ENCODE measurements at places on chromosomes 2 and 18.

GRCh38 chr2:3759331-3759730 lies 56.0 kb downstream of the DCDC2C start:
- DNase-seq, result no peak

DNA sequence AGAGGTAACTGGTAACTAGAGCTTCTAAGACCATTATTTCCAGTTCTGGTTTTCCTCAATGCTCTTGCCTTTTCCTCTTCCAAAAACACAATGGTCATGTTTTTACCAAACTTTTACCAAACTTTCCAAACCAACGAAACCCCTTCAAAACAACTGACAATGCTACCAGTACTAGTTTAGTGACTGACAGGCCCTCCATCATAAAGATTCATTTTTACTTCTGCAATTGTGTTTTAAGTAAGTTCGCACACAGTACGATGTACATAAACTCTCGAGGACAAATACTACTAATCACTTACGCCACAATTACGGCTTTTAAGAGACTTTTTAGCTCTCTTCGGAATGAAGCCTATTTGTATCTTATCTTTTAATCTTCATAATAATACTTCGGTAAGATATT lies 900 bp downstream of the C18orf32 start:
- no peak for DNase-seq

- no peak for DNase-seq
Observed at GRCh38 chr2:183040604-183041003, 2.3 kb upstream of the NCKAP1 start.

DNA sequence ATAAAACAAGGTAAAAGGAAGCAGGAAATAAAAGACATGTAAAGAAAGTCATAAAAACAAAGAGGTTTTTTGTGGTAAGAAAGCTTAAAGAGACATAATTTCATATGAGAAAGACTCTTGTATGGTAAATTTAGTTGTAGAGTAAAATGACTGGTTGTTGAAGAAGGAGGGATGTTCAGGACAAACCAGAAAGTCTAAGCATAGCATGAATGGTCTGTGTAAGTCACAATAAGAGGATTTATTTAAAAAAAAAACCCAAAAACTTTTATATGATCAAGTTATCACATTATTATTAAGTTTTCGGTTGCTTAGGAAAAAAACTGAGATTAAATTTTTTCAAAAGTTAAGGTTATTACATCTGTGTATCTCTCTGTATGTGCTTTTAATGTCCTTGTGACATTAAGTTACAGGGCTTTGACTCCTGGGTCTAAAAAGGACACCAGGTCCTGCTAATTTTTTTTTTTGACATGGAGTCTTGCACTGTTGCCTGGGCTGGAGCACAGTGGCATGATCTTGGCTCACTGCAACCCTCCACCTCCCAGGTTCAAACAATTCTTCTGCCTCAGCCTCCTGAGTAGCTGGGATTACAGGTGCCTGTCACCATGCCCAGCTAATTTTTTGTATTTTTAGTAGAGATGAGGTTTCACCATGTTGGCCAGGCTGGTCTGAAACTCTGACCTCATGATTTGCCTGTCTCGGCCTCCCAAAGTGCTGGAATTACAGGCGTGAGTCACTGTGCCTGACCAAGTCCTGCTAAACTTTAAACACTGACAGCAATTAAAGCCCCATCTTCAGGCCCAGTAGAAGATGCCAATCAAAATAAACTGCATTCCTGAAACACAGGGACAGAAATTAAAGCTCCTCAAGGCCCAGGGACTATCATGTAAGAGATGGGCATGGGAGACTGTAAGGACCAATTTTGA lies 14.2 kb upstream of the OXER1 start:
- no peak for DNase-seq

- no peak for DNase-seq
Observed at GRCh38 chr2:204933735-204934374, 388.6 kb downstream of the PARD3B start.

- no peak for DNase-seq
Observed at GRCh38 chr2:26542194-26542455, 64.2 kb upstream of the OTOF start.

DNA sequence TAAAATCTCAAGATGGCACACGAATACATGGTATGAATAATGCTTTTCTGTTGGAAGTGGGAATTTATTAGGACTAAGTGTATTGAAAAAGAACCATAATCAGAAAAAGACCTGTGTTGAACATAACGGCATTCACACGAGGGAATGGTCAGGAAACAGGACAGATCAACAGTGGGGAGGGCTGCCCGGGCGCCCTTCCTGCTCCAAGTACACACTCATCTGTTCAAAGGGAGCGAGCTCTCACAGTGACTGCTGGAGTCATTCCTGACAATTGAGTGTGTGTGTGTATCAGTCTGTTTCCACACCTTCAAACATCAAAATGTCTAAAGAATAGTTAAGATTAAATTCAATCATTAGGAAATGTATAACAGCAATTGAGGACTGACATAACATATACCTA lies 167.2 kb downstream of the HDAC4 start:
- no peak for DNase-seq

GRCh38 chr2:76009484-76009883 lies 298.8 kb upstream of the GCFC2 start:
- no peak for DNase-seq

DNA sequence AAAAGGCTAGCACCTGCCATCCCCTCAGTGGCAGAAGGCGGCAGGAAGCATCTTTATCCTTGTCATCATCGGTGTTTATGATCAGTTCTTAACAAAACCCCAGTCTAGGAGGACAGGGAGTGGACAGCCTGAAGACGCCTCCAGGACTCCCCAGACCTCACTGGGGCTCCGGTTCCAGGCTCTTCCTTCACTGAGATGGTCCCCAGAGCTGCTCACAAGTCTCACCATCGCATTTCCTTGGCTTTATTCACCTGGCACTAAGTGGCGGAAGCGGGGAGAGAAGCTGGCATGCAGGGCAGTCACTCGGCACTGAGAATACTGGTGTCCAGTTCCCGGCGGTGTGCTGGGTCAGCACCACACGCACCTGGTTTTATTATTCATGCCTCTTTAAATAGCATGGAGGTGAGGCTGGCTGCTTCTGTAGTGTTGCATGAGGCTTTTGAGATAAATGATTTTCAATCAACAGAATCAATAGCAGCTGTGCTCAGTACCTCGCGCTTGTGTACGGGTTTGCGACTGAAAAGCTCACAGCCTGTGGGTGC lies 68.7 kb downstream of the CABLES1 start:
- DNase-seq, result no peak

DNA sequence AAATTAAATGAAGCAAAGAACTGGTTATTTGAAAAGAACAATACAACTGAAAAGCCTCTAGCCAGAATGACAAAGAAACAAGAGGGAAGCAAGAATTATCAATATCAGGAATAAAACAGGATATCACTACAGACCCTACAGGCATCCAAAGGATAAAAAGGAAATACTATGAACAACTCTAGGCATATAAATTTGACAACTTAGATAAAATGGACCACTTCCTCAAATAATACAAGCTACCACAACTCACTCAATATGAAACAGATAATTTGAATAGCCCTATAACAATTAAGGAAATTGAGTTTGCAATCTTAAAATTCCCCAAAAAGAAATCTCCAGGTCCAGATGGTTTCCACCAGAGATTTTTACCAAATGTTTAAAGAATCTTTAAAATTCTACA lies 19.8 kb downstream of the RPRD1A start:
- no peak for DNase-seq

All from MM.1S (cell line).